Daoy (cell line): ENCODE measurements at places on chromosomes 1 and 21. TPM values are rescaled to one million over a fixed set of nuclear protein-coding genes. Genes with fewer than 3 reads are reported as not detected.

Gene UBE2U
- not detected in 2 replicates for total RNA-seq

Gene PCSK9
- total RNA-seq, result 0.03 and 0.29 TPM in 2 replicates

DNA sequence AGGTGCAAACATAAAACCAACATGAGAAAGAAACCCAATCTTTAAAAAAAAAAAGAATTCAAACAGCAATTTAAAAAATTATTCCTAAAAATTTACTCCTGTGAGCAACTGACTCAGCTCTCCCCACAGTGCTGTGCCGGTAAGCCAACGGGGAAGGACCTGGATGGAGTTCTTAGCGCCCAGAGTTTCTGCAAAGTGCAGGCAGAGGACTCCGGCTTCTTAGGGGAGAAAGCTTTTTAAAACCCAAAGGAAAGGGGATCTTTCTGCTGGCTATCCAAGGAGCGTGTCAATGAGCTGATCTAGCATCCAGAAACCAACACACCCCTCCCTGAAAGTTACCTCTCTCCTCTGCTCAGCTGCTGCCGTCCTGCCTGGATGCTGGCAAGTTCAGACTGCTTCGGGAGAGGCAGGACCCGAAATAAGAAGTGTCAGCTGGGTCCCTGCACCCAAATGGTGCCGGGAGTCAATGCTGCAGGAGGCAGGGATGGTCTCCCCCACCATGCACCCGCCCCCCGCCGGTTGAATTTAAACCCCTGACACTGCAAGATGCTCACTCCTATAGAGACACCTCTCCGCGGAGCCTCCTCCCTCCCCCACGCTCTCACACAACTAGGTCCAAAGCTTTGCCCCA lies 32.2 kb upstream of the H6PD start:
- peak; percentile 34 for DNase-seq

DNA sequence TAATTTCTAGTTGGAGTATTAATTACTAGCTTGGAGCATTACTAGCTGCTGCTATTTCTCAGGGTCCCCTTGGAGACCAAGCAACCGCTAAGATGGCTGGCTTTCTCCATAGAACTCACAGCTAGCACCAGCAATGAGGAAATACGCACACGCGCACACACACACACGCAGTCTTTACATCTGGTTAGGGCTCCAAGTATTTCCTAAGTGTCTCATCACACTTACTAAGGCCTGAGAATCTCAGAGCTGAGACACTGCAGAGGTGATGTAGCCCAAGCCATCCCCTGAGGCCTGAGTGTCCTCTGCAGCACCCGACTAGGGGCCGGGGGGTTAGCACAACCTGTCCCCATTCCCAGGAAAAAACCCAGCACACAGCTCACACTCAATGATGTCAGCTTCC lies 42.5 kb downstream of the ITPKB start:
- no peak for DNase-seq

Gene TMPRSS15
- 0.03 and 0.23 TPM in 2 replicates for total RNA-seq

- DNase-seq, result no peak
Observed at GRCh38 chr1:221915764-221916163, 173.9 kb upstream of the DUSP10 start.

DNA sequence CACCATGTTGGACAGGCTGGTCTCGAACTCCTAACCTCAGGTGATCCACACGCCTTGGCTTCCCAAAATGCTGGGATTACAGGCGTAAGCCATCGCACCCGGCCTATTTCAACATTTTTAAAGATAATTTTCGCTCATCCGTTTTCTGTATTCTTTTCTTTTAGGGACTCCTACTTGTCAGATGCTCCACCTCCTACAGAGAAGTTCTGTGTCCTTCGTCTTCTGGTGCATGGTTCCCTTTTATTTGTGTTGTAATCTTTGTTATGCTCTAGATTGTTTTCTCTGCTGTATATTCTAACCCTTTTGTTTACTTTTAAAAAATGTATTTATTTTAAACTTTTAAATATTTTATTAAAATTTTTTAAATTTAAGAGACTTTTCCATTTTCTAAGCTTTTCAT lies 28.4 kb downstream of the CLDN14 start:
- no peak for DNase-seq

DNA sequence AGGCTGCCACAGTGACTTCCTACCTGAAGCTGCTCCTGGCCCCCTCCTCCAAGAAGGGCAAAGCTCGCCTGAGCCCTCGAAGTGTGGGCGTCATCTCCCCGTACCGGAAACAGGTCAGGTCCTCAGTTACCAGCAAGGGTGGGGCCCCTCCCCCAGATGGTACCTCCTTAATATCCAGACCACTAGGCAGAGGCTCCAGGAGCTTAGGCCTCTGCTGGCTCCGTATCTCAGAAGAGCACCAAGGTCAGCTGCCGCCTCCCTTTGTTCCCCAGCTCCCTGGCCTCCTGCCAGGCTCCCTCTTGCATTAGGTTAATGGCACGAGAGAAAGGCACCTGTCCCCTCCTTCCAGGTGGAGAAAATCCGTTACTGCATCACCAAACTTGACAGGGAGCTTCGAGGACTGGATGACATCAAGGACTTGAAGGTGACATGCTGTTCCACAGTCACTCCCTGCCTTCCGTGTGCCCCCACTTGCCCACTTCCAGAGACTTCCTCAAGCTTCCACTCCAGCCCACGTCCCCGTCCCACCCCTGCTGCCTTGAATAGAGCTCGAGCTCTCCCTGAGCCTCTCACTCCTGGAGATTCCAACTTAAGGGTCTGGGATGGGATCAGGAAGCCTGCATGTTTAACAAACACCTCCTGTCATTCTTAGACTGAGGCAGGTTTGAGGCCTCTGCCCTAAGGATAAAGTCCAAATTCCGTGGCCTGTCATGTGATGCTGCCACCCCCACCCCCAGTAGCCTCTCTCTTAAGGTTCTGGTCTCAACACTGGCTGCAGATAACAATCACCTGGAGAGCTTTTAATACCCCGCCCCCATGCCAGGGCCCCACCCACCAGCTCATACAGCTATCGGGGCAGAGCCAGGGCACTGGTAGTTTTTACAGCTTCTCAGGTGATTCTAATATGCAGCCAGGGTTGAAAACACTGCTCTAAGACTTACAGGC lies 8.3 kb downstream of the RHOC start:
- DNase-seq, result no peak

GRCh38 chr21:28734522-28735175 lies 258.0 kb downstream of the LTN1 start:
- DNase-seq, result no peak

Gene PTPN7
- total RNA-seq, result 1.3 and 1.5 TPM in 2 replicates

GRCh38 chr1:156692925-156693847 lies 12.2 kb downstream of the CRABP2 start:
- no peak for DNase-seq

- DNase-seq, result no peak
Observed at GRCh38 chr1:184255560-184255959, 131.3 kb upstream of the C1orf21 start.

DNA sequence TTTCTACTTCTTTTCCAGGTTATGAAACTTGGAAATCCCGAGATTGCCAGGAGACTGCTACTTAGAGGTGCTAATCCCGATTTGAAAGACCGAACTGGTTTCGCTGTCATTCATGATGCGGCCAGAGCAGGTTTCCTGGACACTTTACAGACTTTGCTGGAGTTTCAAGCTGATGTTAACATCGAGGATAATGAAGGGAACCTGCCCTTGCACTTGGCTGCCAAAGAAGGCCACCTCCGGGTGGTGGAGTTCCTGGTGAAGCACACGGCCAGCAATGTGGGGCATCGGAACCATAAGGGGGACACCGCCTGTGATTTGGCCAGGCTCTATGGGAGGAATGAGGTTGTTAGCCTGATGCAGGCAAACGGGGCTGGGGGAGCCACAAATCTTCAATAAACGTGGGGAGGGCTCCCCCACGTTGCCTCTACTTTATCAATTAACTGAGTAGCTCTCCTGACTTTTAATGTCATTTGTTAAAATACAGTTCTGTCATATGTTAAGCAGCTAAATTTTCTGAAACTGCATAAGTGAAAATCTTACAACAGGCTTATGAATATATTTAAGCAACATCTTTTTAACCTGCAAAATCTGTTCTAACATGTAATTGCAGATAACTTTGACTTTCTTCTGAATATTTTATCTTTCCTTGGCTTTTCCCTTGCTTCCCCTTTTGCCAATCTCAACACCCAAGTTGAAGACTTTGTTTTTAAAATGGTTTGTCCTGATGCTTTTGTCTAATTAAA lies 4.0 kb downstream of the CDKN2C start:
- no peak for DNase-seq

DNA sequence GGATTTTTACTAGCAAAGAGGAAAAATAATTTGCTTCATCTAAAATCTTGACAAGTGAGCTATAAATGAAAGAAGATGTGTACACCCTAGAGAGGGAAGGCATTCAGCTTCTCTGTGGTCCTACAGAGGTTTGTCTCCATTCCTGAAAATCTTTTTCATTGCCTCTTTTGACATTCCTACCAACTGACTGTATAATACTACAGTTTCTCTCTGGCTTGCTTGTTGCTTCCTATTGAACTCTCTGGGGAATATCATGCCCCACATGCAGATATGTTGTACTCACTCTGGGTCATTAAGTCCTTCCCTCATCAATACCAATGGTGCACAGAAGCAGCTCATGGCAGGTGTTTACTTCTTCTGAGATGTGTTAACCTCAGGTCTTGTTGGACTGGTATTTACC lies 371.2 kb upstream of the PLXNA2 start:
- no peak for DNase-seq

Gene IGFN1
- total RNA-seq, result 0.51 and 0.54 TPM in 2 replicates

Gene GPX7
- 12.7 and 25.4 TPM in 2 replicates for total RNA-seq

Gene KRTAP19-1
- not detected in 2 replicates for total RNA-seq

Gene TTC39A
- total RNA-seq, result 0.06 and 0.95 TPM in 2 replicates

- DNase-seq, result no peak
Observed at GRCh38 chr1:167209044-167209443, 11.6 kb upstream of the POU2F1 start.

Gene CSF3R
- not detected in 2 replicates for total RNA-seq

- peak; percentile 55 for DNase-seq
Observed at GRCh38 chr1:36384542-36385409, 948 bp downstream of the STK40 start.
